ENCODE measurements at places on chromosomes 3 and 15. TPM values are rescaled to one million over a fixed set of nuclear protein-coding genes. Genes with fewer than 3 reads are reported as not detected.

PML gene
- total RNA-seq, result 34.0 TPM

GASK1A gene
- total RNA-seq, result 1.8 TPM

DNA sequence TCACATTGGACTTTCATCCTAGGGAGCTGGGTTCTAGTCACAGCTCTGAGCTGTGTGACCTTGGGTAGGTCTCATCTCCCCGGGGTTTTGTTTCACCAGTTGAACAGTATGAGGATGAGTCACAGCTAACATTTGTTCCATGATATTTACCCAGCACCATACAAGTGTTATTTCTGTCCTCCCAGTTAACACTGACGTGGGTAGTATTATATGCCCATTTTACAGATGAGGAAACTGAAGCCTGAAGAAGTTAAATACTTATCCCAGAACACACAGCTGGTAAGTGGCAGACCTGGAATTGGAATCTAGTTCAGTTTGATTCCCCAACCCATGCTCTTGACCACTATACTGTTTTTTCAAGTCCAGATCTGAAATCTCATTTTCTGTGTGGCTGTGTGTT, 908 bp upstream of the RARB start:
- H3K27me3 ChIP-seq, result no peaks in the 10 kb centered on the region
- no peaks in the 10 kb centered on the region for H3K36me3 ChIP-seq
- H3K4me1 ChIP-seq, result peaks cover 3% of the 10 kb centered on the region
- DNase-seq, result peak; percentile 80

GRCh38 chr15:69039516-69040225, 25.2 kb downstream of the NOX5 start:
- no peaks in the 10 kb centered on the region for H3K36me3 ChIP-seq
- no peaks in the 10 kb centered on the region for H3K4me1 ChIP-seq
- peaks cover 8% of the 10 kb centered on the region for H3K27me3 ChIP-seq
- H3K4me3 ChIP-seq, result no peak overlapping the region

GRCh38 chr3:128462931-128463330, 3.8 kb downstream of the DNAJB8 start:
- no peaks in the 10 kb centered on the region for H3K36me3 ChIP-seq
- H3K4me3 ChIP-seq, result no peak overlapping the region
- H3K4me1 ChIP-seq, result no peaks in the 10 kb centered on the region

All from fibroblast of lung (primary cell).